ENCODE measurements at places on chromosomes 5 and 9. TPM values are rescaled to one million over a fixed set of nuclear protein-coding genes. Genes with fewer than 3 reads are reported as not detected.

- no peak for DNase-seq
Measured at GRCh38 chr5:152606776-152607364, 201.8 kb upstream of the NMUR2 start.

GRCh38 chr5:78499485-78499884 lies 139.1 kb downstream of the SCAMP1 start:
- no peak for DNase-seq

DNA sequence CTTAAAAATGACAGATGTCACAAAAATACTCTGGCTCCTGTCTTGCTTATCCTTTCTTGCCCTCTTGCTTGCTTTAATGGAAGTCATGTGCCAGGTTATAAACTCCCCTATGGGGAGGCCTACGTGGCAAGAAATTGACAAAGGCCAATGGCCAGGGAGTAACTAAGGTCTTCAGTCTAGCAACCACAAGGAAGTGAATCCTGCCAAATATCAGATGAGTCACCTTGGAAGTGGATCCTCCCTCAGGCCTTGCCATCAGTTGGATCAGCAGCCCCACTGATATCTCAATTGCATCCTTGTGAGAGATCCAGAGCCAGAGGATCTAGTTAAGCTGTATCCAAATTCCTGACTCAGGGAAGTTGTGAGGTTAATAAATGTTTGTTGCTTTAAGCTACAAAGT lies 82.8 kb downstream of the CAAP1 start:
- peak; percentile 88 for DNase-seq

GRCh38 chr5:68528821-68529273 lies 313.3 kb downstream of the PIK3R1 start:
- no peak for DNase-seq

- DNase-seq: peak; percentile 73
Measured at GRCh38 chr5:3302228-3302627, 293.4 kb upstream of the IRX1 start.

DNA sequence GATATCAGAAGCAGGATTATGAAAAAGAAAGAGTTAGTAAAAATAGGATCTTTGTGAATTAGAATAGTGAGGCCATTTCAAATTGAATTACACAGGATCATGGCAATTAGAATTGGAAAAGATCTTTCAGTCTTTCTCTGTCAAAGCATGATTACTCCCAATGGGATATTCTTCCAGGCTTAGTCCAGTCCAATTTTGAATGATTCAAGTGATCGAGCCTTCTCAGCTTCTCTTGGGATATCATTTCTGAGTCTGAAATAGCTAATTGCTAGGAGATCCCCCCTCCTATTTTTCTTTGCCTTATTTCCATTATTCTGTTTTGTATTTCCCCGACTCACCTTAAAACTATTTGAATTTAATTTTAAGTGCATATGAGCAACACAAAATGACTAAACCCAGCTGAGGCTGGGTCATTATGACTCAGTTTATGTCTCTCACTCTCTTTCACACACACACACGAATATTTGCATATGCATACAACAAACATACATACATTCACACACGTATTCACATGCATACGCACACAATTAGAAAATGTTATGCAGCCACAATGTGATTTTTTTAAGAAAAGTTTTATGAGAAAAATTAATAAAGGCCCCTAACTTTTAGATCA lies 34.8 kb upstream of the EFNA5 start:
- DNase-seq: peak; percentile 72

DNA sequence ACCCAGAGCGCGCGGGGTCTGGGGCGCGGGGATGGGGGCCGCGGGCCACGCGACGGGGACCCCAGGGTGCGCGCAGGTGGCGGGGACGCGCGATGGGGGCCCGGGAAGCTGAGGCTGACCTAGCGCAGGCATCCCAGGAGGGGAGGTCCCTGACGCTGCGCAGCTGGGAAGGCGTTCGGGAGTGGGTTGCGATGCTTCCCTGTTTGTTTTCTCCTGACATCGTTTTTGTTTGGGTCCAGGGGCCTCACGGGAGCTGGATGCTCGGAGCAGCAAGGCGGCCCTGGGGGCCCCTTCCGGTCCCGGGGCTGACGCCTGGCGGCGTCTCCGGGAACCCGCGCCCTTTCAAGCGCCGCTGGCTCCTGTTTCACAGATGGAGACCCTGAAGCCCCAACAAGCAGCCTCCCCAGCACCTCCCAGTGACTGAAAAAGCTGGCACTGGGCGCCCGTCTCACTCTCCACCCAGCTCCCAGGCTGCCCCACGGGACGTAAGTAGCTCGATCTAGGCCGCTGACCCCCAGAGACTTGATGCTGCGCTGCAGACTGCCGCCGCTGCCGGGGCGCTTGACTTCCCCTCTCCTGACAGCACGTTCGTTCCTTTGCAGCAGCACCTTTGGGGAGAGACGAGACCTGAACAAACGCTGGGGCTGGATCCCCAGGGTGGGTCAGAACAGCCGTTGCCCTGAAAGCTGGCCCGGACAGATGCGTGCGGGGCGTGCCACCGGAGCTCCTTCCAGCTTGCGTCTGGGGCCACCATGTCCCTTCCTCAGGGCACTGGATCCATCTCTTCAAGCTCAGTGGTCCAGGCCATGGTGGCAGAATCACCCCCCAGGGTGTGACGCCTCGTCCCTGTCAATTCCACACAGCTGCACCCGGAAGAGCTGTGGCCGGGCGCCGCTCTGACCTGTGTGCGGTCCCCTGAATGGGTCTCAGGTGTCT lies 593 bp downstream of the BRD3OS start:
- DNase-seq: peak; percentile 7

TSLP gene
- 0.25 TPM for total RNA-seq

SSNA1 gene
- total RNA-seq: 45.5 TPM

DNA sequence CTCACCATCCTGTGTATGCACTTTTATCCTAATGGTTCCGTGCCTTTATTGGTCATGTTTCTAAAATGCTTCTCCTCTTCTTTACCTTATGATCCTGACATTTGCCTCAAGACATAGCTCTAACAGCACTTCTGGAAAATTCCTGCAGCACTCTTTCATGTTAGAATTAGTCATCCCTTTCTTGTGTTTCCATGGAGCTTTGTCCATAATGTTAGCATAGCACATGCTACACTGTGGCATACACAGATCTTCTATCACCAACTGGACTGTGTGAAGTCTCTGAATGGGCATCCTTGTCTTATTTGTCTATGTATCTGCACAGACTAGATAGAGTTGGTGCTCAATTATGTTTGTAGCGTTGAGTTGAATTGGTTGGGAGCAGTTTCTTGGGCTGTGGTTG lies 2.0 kb downstream of the SCGB3A2 start:
- DNase-seq: no peak

GRCh38 chr5:113056988-113057387 lies 80.4 kb downstream of the DCP2 start:
- DNase-seq: no peak

PFDN1 gene
- 107 TPM for total RNA-seq

- peak; percentile 33 for DNase-seq
Measured at GRCh38 chr9:117796681-117797080, 92.5 kb downstream of the TLR4 start.

TEX48 gene
- total RNA-seq: not detected

- no peak for DNase-seq
Measured at GRCh38 chr5:76524868-76525267, 98.3 kb downstream of the F2RL2 start.

ZBTB34 gene
- 19.5 TPM for total RNA-seq

GRCh38 chr9:99373912-99374311 lies 151.8 kb downstream of the SEC61B start:
- DNase-seq: no peak

DNA sequence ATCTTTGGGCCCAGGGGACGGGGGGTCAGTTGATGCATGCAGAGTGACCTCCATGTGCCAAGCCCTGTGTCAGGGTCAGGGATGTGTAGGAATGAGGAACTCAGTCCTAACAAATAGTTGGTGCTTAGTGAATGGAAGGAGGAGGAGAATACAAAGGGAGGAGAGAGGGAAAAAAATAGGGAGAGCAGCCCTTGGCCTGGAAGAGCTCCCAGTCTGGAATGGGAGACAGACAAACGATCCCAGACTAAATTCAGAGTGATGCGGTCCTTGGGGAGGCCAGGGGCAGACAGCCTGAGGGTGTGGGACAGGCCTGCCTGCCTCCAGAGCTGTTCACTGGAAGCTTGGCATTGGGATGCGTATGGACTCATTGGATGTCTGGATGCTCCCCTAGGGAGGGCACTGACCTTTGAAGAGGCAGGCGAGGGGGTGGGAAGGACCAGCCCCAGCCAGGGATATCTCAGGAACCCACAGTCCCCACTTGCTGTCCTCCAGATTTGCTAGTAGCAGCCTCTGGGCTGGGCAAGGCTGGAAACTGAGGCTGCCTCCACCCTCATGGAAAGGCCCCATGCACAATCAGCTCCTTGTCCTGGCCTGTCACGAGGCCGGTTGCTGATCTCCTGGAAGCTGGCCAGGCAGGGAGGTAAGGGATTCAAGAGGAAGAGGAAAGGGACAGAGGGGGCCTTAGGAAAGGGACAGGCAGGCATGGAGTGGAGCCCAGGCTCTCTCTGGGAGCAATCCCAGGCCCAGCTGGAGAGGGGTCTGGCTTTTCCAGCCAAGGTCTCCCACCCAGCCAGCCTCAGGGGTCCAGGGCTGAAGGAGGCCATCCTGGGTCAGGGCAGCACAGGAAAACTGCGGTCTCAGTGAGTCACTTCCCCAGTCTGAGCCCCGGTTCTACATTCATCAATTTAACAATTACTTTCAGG lies 69.0 kb upstream of the GGTA1 start:
- no peak for DNase-seq

IFNK gene
- total RNA-seq: not detected

DNA sequence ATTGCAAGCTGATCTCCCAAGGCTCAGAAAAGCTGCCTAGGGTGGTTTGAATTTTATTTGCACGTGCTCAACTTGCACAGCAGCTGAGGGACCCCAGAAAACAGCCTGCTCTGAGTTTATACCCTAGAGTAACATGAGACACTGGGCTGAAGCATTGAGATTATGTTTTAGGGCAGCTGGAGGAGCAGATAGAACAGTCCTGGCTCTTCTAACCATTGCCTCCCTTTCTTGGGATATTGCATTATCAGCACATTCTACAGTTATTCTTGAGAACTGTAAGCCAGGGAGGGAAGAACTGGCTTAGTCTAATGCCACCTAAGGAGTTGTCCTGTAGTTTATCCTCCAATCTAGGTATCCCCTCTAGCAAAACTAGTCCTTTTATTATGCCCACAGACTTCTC lies 10.3 kb downstream of the SMC2 start:
- no peak for DNase-seq

DNA sequence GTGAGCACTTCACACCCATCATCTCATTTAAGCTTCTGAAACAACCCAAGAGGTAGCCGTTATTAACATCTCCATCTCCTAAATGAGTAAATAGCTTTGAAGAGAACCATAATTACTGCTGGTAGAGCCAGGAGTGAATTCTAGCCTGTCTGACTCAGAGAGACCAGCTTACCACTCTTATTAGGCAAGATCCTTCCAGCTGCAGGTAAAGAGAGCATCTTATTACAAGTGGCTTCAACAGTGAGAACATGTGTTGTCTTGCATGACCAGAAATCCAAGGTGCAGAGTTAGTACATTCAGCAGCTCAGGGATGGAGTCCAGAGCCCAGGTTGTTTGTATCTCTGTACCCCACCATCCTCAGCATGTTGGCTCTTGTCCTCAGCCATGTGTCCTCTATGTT lies 10.9 kb upstream of the AFAP1L1 start:
- DNase-seq: peak; percentile 38

GRCh38 chr5:86493777-86494176 lies 124.0 kb upstream of the COX7C start:
- DNase-seq: no peak

DNA sequence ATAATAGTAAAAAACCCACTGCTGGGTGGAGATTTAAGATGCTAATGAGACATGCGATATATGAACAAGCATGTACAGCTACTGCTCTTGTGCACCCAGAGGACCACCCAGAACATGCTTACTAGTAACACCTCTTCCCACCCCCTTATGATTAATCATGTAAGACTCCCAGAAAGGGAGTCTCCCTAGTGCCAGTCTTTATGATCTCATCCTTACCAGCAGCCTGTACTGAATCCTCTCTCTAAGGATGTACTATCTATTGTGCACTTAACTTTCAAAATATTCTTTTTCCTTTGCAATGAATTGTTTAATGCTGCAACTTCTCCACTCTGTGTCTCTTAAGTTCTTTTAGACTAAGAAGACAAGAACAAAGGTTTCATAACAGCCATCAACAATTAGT lies 9.1 kb upstream of the MAT2B start:
- no peak for DNase-seq

DNA sequence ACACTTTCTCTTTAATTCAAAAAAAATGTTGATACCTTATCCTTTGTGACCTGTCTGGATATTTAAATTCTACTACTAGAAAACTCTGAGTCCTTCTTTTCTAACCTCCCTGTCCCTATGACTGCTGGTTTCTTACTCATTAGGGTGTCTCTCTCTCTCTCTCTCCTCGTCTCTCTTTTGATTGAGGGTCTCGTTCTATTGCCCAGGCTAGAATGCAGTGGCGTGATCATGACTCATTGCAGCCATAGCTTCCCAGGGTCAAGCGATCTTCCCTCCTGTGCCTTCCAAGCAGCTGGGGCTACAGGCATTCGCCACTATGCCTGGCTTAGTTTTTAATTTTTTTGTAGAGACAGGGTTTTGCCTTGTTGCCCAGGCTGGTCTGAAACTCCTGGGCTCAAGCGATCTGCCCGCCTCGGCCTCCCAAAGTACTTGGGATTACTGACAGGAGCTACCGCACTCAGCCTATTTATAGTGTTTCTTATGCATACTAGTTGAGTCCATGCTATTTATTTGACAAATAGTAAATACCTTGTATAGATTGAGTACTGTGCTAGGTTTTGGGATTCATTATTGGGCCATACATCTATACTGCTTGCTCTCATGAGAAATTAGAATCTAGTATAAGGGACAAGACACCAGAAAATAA lies 61.9 kb downstream of the NSD1 start:
- DNase-seq: no peak
